Renal pelvis (tissue), 12 donors: ENCODE measurements at places on chromosomes 6 and 20. TPM values are rescaled to one million over a fixed set of nuclear protein-coding genes. Genes with fewer than 3 reads are reported as not detected.

- no peak for DNase-seq
Measured at GRCh38 chr6:112821476-112821875, 474.3 kb downstream of the RFPL4B start.

Gene ATP6V1G2
- polyA plus RNA-seq: 6.5 TPM

GRCh38 chr6:122116835-122117627, 282.4 kb upstream of the HSF2 start:
- DNase-seq: no peak

DNA sequence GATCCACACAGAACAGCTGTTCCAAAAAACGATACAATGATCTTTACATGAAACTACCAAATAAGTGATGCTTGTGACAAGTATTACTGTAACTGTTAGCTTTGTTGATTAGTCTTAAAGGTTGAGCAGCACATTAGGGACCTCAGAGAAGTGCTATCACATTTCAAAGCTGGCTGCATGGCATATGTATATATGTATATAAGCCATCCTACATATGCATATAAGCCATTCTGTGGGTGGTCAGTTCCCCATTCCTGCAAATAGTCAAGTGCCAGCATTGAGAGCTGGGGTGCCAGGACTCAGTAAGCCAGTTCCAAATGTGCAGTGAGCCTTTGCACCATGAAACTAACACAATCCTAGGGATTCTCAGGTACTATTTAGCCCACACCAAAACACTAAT, 296.3 kb downstream of the FOXC1 start:
- DNase-seq: no peak

DNA sequence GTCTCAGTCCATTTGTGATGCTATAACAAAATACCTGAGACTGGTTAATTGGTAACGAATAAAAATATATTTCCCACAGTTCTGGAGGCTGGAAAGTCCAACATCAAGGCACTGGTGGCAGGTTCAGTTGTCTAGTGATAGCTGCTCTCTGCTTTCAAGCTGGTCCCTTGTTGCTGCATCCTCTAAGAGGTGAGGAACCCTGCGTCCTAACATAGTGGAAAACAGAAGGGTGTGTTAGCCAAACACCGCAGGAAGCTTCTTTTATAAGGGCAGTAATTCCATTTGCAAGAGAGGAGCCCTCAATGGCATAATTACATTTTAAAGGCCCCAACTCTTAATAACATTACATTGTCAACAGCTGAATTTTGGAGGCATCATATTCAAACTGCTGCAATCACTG, 372.7 kb downstream of the ADGRB3 start:
- no peak for DNase-seq

- DNase-seq: no peak
Measured at GRCh38 chr6:62974452-62974851, 236.8 kb upstream of the FKBP1C start.

GRCh38 chr6:130577178-130577919, 211.5 kb downstream of the TMEM200A start:
- DNase-seq: no peak

Gene DNMT3B
- 8.6 TPM for polyA plus RNA-seq

DNA sequence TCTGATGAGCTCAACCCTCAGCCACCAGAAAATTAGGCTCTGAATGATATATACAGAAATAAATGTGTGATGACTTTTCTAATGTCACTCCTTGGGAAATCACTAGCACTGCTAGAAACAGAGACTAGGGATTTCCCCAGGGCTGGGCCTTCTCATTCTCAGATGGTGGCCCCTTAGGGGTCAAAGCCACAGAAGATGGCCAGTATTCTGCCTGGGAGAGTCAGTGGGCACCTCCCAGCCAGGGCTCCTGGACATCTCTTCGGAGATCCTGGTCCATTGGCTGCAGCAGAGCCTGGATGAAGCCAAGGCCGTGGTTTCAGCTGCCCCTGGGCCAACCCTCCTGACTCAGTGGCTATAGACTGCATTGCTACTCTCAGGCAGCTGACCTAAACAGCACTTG, 276.9 kb upstream of the SUPT3H start:
- DNase-seq: no peak

DNA sequence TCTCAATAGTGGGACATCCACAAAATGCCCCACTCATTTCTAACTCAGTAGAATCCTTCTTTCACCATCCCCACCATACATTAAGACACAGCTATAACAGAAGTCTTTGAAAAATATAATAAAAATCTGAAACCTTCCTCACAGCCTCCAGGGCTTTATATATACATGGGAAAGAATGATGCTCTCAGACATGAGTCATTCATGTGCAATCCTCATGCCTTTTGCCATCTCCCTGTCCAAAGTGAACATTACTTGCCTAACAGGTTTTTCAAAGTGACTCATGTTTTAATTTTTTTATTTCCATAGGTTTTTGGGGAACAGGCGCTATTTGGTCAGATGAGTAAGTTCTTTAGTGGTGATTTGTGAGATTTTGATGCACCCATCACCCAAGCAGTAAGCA, 162.7 kb downstream of the RALGAPA2 start:
- DNase-seq: no peak

GRCh38 chr6:95387845-95388244, 189.5 kb upstream of the MANEA start:
- no peak for DNase-seq

GRCh38 chr6:46215213-46215612, 44.4 kb upstream of the ENPP5 start:
- no peak for DNase-seq
